Hindlimb muscle (tissue), 1 donor: ENCODE measurements at places on chromosomes 1 and 21.

DNA sequence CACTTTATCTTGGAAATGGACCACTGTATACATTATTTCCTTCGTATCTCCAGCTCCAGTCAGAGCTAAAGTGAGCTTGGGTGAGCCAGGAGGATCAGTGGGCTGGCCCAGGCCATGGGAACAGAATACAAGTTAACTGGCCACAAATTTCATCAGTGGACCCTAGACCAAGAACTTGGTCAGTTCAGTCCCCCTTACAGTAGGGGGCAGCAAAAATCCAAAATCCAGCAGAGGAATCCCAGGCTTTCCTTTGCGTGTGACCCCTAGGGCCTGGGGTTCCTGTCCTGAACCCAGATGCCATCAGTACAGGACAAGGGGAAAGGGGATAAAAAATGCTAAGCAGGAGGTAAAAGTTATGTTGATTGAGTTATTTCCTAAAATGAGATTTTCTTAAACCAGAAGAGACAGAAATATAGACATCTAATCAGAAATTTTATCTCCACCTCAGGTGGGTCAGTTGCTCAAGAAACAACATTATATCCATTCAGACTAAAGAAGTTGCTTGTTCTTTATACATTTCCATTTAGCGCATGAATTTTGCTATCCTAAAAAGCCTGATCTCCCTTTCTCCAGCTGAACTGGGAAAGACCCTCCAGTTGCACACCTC is 24.1 kb upstream of the LCE5A start:
- no peak for DNase-seq

GRCh38 chr1:219236933-219237610 is 63.4 kb downstream of the LYPLAL1 start:
- no peak for DNase-seq

DNA sequence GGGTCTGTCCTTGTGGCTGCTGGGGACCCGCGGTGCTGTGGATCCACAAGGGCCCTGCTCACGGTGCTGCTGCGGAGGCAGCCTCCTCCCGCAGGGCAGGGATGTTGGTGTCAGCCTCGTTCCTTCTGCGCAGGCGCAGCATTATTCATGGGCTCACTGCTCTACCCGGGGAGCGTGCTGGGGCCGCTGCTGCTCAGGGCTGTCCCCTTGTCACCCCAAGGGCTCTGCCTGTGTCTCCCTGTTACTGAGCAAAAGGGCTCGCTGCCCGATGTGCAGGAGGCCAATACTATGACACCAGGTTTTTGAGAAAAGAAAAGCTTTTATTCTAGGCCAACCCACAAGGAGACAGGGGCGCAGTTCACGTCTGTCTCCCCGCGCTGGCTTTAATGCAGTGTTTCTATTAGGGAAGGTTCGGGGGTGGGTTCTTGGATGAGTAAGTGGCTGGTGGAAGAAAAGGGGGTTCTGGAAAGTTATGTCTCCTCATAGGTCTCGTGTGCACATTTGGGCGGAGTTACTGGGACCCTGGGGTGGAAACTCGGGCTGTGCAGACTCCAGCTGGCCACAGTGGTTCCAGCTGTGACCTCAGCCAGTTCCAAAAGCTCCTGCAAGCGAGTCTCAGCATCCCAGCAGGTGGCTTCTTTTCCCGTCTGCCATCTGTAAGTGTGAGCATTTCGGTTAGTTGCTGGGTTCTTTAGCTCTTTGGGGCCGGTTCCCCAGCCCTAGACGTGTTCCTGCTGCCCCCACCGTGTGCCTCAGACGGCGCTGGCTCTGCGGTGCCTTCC is 40.8 kb upstream of the LRRC3 start:
- DNase-seq: peak; percentile 70

- DNase-seq: no peak
Measured at GRCh38 chr1:210482945-210483617, 154.4 kb downstream of the HHAT start.

DNA sequence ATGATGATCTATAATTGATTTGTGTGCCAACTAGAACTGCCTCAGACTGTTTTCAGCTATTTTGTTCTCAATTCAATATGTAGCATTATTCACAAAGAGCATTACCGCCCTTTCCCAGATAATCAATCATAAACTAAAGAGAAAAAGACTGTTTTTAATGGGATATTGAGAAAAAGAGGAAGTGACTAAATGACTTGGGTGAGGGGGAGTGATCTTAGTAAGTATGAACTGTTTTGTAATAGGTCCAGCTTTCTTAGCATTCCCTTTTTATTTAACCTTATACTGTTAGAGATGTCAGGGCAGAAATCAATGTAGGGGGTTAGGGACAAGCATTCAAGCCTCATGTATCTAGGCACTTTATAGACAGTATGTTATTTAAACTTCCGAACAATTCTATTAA is 157.8 kb upstream of the DPYD start:
- DNase-seq: no peak

GRCh38 chr1:79044974-79045650 is 38.6 kb upstream of the ADGRL4 start:
- DNase-seq: no peak

- no peak for DNase-seq
Measured at GRCh38 chr1:231918239-231919015, 291.8 kb downstream of the DISC1 start.

DNA sequence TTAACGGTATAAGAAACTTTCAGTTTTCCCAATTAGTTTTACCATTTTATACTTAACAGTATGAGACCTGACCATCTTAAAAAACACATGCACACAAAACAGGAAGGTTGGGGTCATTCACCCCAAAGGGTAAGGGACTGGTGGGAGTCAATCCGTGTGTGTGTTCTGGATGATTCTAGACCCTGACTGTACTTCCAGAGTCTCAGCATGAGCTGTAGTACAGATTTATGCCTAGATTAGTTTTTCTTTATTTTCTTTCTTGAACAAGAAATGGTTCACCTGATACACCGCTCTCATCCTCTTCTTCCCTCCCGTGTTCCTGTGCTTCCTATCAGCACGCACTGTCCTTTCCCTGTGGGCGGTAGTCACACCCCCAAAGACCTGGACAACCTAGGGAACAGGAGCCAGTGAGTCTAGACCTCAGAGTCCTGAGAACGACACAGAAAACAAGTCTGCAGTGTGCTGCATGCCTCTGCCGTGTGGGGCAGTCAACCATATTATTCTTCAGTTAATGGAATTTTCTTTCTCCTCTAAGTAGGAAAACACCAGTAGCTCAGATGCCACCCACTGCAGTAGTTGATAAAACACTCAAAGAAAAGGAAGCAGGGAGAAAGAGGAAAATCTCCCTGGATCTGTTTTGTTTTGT is 38.9 kb upstream of the MRPS6 start:
- no peak for DNase-seq

- DNase-seq: no peak
Measured at GRCh38 chr1:170596701-170597100, 64.7 kb downstream of the GORAB start.

GRCh38 chr1:116268211-116268610 is 104.8 kb upstream of the ATP1A1 start:
- no peak for DNase-seq

- no peak for DNase-seq
Measured at GRCh38 chr1:213982672-213983492, 4.9 kb upstream of the PROX1 start.

- no peak for DNase-seq
Measured at GRCh38 chr1:201383647-201384405, 6.3 kb upstream of the TNNT2 start.

DNA sequence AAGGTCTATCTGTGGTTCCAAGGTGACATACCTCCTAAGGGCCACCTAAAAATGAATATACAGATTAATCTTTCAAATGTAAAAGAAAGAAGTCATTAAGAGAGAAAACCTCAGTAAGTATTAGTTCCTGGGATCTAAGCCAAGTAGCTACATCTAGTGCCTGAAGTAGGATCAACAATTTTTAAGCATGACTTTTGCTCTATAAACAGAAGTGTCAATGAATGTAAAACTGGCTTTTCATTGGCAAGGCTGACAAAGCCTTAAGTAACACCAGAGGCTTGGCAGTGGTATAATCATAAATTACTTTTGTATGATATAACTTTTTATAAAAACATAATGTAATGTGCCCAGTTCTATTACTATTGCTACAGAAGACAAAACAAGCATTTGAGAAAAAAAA is 12.2 kb upstream of the ACADM start:
- no peak for DNase-seq

GRCh38 chr1:36133484-36133883 is 8.5 kb upstream of the COL8A2 start:
- DNase-seq: peak; percentile 65

GRCh38 chr1:18632783-18633421 is 2.3 kb downstream of the PAX7 start:
- DNase-seq: no peak
